ENCODE measurements at places on chromosomes 7 and 10. TPM values are rescaled to one million over a fixed set of nuclear protein-coding genes. Genes with fewer than 3 reads are reported as not detected.
A peak's percentile ranks its signal among the peaks of the same experiment; 100 is the strongest.

DNA sequence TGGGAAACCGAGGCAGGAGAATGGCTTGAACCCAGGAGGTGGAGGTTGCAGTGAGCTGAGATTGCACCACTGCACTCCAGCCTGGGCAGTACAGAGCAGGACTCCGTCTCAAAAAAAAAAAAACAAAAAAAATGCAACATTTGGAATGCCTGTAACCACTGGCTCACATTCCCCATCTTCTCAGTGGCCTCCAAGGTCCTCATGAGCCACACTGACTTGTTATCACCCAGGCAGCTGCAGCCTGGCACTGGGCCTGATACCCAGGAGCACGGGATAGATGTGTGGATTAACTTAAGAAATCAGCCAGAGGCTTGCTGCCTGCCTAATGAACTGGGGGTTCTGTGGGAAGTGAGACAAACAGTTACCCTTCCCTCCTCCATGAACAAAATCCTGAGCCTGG is 23.0 kb downstream of the JCAD start:
- no peak for DNase-seq

HOXA3 gene
- 197 TPM for total RNA-seq

GRCh38 chr10:99430451-99431189 is at the start of gene GOT1:
Gene GOT1 (minus strand): TSS chr10:99430624. CDS start chr10:99430565, 59 bp downstream.
- DNase-seq = peak; percentile 89

ABCB4 gene
- 2.3 TPM for total RNA-seq

- no peak for DNase-seq
These were observed 1.7 kb upstream of the CHST15 start for GRCh38 chr10:124095096-124095495.

- no peak for DNase-seq
These were observed 2.5 kb upstream of the MUC3A start for GRCh38 chr7:100946766-100947365.

KIAA1549 gene
- total RNA-seq = 34.8 TPM

DNA sequence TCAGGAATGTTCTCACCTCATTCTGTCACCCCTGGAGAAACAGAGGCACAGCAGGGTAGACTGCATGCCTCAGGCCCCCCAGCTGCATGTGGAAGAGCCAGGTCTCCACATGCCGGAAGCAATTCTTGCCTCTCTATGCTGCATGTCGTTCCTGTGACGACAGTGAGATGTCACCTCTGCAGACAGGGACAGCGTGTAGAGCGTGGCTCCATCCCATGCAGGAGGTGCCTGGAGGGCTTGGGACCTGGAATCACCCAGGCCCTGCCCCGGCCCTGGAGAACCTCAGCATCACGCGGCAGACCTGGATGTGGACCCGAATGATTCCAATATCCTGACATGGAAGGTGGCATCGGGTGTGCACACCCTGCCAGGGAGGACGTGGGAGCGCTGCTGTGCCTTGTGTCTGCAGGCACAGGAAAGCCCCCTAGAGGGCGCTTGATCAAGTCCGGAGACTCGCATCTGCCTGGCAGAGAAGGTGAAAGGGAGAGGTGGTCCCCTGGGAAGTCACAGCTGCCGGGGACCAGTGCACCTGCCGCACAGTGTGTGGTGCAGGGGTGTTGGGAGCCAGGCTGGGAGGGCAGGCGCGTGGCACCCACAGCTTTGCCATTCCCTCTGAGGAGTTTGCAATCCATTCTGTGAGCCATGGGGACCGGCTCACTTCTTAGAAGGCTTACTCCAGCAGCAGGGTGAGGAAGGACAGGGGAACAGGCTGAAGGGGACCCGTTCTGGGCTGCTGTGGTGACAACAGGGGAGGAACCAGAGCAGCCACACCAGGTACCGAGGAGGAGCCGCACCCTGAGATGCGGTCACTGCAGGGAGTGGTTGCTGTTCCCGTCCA is 45.3 kb upstream of the EN2 start:
- DNase-seq = no peak

Measured in mesothelial cell of epicardium (in vitro differentiated cells).